Activated CD4-positive, alpha-beta memory T cell treated with anti-CD3 and anti-CD28 coated beads for 36 hours (primary cell): ENCODE measurements at places on chromosomes 16 and 17. TPM values are rescaled to one million over a fixed set of nuclear protein-coding genes. Genes with fewer than 3 reads are reported as not detected.

ABCC6 gene
- not detected for total RNA-seq

ZNF597 gene
- 2.1 TPM for total RNA-seq

HIRIP3 gene
- total RNA-seq, result 40.5 TPM

BCO1 gene
- not detected for total RNA-seq

CCL4L2 gene
- total RNA-seq, result 58.6 TPM

STX1B gene
- 1.0 TPM for total RNA-seq

GCGR gene
- not detected for total RNA-seq

NOXO1 gene
- not detected for total RNA-seq

ADGRG3 gene
- not detected for total RNA-seq

HEATR9 gene
- 0.24 TPM for total RNA-seq

PRR15L gene
- not detected for total RNA-seq

TP53TG3B gene
- total RNA-seq, result not detected

TSPOAP1 gene
- total RNA-seq, result 21.6 TPM

SMIM36 gene
- not detected for total RNA-seq

RNF222 gene
- total RNA-seq, result not detected

SMIM22 gene
- not detected for total RNA-seq

CCNF gene
- total RNA-seq, result 53.5 TPM

CHP2 gene
- total RNA-seq, result not detected

UNC13D gene
- 139 TPM for total RNA-seq

C16orf89 gene
- total RNA-seq, result not detected

FBXO39 gene
- not detected for total RNA-seq
